Activated effector memory CD4-positive, alpha-beta T cell treated with anti-CD3 and anti-CD28 coated beads, Interleukin-2, amount 50 U/mL, for 16 hours (primary cell): ENCODE measurements at places on chromosomes 4 and X.

- DNase-seq, result no peak
Observed at GRCh38 chrX:76109654-76110053, 63.2 kb upstream of the PBDC1 start.

DNA sequence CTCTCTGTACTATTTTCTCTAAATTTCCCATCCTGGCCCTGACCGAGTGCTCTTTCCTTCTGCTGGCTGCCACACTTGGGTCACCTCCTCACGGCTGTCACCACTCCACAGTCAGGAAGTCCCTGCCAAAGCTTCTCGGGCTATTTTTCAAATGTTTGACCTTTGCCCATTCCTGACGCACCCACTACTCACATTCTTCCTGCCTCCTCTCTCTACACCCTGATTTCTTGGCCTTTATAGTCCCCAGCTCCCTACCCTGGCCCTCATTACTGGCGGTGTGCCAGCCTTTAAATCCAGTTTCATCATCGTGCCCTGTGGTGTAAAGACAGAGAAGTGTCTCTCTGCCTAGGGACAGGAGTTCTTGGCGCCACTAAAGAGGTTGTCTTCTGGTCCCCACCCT, 46.4 kb upstream of the GATB start:
- DNase-seq, result no peak

DNA sequence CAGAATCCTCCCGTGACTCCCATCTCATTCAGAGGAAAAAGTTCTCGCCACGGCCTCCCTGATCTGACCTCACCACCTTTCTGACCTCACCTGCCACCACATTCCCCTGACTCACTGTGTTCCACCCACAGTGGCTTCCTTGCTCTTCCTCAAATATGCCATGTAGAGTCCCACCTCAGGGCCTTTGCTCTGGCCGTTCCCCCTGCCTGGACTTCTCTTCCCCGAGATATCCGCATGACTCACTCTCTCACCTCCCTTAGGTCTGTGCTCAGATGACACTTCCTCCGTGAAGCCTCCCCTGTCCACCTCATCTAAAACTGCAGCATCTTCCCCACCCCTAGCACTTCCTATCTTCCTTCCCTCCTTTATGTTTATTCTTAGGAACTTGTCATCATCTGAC, 7.2 kb upstream of the TSPYL2 start:
- DNase-seq, result no peak

DNA sequence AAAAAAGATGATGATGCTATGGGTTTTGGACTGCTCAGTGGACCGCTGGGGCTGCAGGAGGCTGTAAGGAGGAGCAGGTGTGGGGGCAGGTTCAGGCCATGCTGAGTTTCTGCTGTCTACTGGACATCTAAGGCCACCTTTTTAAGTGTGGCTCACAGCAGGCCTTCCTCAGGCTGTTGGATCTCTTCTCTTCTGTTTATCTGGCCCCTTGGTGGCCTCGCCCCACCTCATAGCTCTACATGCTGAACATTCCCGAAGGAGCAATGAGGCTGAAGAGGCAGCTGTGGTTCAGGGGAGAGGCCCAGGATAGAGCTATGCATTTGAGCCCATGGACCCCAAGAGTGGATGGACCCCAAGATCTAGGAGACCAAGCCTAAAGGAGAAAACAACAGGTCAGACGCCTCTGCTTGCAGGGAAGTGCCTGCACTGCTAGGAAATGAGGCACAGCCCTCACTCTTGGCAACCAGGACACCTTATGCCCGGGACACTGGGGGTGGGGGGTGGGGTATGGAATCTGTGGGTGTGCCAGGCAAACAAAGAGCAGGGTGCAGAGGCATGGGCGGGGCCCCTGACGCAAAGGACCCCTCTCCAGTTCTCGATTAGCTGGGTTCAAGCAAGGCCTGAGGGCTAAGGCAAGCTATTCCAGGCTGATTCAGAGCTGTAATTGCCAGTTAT, 168.9 kb downstream of the BCOR start:
- DNase-seq, result no peak

GRCh38 chr4:158302076-158302866, 92.0 kb downstream of the TMEM144 start:
- DNase-seq, result no peak

GRCh38 chrX:41970419-41970818, 47.1 kb upstream of the CASK start:
- DNase-seq, result no peak

- no peak for DNase-seq
Observed at GRCh38 chr4:155526452-155527169, 140.0 kb upstream of the GUCY1A1 start.

- no peak for DNase-seq
Observed at GRCh38 chr4:163161536-163162205, 5.0 kb downstream of the NAF1 start.

GRCh38 chr4:38856046-38856445, 571 bp downstream of the TLR6 start:
- DNase-seq, result no peak

DNA sequence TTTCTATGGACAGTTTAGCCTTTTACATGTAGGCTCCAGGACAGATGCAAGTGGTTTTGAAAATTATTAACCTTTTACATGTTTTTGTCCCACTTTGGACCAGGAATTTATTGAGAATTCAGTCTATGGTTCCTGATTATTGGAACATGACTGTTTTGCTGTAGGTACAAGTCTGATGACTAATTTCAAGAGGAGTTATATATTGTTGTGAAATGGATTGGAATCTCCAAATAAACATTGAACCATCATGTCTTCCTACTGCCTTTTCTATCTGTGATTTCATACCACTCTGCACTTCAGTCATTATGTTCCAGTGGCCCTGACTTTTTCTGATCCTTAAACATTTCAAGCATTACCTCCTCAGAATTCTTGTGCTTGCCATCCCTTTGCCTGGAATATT, 35.9 kb downstream of the TBC1D19 start:
- DNase-seq, result no peak

GRCh38 chr4:112531146-112531545, 15.2 kb upstream of the NEUROG2 start:
- no peak for DNase-seq

DNA sequence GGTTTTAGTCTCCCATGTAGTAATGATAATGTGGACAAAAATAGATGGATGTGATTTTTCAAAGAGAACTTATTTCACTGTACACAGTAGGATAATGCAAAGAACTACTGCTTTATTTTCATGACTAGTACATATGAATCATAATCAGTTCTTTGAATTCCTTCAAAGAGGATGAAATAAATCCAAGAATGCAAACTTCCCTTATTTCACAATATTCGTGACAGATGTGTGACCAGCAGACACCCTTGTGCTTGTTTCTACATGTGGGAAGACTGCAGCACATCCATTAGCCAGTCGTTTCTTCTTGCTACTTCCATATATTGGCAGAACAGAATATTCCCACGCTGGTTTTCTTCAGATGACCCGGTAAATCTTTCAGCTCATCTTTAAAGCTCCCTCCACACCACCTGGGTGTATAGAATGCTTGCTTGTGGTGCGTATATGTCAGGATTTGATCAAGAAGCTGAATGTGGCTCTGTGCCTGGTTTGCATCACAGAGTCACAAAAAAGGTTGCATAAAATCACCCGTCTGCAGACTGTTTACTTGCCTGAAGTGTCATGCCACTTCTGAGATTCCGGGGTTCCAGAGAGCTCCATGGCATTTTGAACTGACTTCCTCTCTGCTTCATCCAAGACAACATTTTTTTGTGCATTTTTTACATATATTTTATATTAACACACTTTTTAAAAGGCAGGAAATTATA, 47.7 kb upstream of the FAT4 start:
- no peak for DNase-seq

DNA sequence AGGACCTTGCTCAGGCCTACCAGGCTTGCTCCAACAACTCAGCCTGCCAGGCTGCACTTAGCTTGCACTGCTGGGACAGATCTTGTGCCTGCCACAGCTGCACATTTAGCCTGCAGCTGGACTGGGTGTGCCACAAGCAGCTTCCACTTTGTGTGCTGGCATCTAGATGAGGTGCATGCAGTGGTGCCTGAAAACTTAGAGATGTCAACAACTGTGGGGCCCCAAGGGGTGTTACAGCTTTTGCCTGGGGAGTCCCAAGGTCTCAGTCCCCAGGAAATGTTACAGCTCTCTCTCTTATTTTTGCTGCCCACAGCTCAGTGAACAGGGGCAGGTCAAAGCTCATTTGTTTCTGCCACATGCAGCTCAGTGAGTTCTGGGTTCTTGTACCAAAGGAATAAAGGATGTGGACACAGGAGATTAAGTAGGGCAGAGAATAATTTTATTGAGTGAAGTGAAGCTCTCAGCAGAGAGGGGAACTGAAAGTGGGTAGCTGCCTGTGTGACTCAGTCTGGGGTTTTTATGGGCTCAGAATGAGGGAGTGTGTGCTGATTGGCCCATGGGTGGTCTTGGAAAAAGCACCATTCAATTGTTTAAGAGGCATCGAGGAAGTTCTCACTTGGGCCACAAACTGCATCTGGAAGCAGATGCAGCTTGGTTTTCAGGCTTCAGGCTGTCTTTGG, 828.3 kb downstream of the TECRL start:
- DNase-seq, result no peak

DNA sequence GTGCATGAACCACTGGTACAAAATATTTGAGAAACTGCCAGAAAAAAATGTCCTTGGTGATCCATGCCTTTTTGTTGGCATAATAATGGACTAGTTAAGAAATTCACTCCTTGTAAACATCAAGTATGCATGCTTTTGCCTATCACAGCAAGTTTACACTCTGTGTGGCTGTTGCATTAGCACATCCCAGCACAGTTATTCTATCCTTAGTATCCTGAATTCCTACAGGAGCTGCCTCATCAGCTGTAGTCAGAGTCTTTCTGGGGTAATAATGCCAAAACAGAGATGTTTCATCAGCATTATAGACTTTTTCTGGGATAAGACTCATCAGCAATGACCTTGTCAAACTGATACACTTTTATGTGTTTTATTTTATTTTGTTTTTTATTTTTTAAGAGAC, 82.8 kb downstream of the CHIC2 start:
- no peak for DNase-seq

DNA sequence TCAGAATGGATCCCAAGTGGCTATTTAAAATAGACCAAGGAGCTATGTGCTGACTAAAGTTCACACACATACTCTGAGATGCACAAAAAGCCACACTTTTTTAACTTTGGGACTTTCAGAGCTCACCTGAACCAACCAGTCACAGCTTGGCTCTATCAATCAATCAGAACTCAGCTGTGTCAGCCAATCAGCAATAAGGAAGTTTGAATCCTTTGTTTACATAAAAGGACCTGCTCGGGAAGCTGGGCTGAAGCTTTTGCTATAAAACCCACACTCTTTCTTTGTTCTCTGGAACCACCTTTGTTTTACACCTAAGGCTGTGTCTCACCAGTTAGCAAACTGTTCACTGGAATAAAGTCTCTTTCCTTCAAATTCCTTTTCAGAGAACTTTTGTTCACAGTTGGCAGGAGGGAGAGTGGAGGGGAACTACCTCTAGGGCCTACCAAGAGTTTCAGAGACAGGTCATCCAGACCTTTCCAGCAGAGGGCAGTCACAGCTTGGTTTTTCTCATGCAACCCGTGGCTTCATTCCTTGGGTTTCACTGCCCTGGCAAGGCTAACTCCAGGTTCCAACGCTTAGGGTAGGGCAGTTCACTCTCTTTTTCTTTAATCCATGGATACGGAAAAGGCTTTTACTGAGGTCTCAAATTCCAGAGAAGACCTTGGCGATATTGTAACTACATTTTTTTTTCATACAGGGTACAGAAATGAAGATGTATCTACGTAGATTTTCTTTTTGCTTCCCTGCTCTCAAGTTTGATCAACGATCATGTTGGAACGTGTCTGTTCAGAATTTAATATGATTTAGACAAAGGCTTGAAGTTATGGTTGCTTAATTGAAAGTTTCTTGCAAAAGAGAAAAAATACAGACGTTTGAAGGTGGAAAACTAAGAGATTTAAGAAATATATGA, 80.7 kb downstream of the GPRIN3 start:
- DNase-seq, result peak; percentile 87

- no peak for DNase-seq
Observed at GRCh38 chr4:138138774-138139173, 103.4 kb downstream of the SLC7A11 start.
